ENCODE measurements at places on chromosomes 3 and 15.

- no peak for DNase-seq
Observed at GRCh38 chr3:39970982-39971381, 161.6 kb downstream of the MYRIP start.

DNA sequence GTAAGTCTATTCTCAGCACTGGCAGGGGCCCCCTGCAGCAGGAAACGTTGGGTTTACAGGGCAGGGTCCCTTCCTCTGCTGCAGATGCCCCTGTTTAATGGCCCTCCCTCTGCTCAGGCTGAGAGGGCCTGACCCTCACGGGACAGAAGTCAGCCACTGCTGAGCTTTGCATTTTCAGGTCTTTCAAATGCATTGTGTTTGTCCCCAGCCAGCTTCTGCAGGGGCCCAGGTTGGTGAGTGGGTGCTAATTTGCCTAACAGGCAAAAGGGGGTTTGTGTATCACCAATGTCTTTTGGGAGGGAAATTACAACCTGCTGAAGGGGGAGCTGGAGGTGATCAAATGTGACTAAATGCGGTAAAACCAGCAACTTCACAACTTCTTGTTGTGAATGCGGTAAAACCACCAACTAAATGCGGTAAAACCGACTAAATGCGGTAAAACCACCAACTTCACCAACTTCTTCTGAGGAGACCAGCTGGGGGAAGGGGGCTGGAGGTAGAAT is 44.8 kb upstream of the UBE2E1 start:
- DNase-seq = no peak

DNA sequence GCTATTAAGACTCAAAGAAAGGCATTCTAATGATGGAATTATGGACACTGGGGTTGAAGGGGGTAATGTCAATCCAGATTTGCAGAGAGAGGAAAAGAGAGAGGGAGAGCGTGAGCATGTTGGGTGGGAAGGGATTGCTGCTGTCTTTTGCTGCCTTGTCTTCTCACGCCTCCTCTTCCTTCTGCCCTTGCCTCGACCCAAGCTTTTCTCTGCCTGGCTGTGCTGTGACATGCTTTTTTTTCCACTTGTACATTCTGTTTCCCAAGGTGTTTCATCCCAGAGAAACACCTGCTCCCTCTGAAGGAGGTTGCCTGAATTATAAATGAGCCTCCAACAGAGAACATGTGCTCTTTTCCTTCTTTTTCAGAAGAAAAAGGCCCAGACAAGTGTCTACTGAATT is 80.3 kb downstream of the BDH1 start:
- no peak for DNase-seq

- no peak for DNase-seq
Observed at GRCh38 chr3:57019057-57019456, 41.4 kb upstream of the SPATA12 start.

GRCh38 chr3:31321620-31322019 is 211.1 kb upstream of the STT3B start:
- DNase-seq = no peak

DNA sequence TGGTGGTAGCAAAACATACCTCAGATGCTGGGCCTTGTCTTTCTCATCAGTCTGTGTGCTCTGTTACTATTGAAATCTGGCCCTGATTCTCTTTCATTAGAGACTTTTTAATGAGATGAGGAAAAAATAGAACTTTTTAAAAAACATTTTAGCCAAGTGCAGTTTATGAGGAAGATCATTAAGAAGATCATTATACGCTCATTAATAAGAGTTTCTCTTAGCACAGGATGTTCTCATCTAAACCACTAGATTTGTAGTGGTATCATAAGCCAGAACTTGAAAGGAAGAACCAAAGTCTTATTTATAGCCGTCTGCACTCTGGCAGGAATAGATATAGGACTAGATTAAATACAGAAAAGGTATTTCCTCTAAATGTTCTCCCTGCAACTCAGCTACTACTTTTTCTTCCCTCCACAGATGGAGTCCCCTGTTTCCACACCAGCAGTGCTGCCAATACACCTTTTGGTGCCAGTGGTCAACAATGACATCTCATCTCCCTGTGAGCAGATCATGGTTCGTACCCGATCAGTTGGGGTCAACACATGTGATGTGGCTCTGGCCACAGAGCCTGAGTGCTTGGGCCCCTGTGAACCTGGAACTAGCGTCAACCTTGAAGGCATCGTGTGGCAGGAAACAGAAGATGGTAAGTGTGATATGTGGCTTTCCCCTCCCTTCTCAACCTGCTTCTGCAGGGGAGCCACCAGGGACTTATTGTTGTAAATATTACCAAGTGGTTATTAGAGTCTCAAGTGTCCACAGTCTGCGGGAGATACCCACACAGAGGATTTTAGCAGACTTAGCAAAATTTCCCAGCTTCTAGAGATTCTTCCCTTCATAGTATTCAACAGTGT is 152.8 kb downstream of the RBPMS2 start:
- DNase-seq = no peak

DNA sequence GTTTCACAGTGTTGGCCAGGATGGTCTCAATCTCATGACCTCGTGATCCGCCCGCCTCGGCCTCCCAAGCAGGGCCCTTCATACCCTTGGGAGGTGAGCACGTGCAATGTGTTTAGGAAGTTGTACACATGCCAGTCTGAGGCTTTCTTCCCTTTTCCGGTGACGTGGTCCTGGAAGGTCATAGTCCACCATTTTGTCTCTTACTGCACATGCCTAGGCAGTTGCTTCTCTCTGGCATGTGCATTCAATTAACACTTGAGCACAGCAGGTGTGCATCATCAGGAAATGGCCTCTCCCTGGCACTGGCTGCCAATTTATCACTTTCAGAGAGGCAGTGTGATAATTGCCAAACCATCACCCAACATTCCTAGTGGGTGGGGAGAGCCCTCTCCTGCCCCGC is 21.7 kb upstream of the SELENOK start:
- no peak for DNase-seq

- DNase-seq = no peak
Observed at GRCh38 chr3:28726840-28727239, 378.2 kb upstream of the AZI2 start.

DNA sequence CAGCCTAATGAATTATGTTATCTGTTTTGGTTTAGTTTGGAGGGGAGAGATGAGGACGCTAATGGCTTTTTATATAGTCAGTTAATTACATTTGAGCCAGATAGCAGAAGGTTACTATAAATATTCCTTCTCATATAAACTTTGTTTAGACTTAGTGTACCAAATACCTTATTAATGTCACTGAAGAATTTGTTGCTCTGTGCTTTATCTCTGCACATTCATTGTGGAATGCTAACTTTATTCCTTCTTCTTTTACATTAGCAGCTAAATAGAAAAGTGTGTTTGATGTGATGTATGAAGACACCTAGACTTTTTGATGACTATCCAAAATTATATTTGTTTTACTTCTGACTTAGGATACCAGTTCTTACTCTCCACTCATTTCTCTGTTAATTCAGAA is 105.2 kb downstream of the EPHA3 start:
- peak; percentile 76 for DNase-seq

DNA sequence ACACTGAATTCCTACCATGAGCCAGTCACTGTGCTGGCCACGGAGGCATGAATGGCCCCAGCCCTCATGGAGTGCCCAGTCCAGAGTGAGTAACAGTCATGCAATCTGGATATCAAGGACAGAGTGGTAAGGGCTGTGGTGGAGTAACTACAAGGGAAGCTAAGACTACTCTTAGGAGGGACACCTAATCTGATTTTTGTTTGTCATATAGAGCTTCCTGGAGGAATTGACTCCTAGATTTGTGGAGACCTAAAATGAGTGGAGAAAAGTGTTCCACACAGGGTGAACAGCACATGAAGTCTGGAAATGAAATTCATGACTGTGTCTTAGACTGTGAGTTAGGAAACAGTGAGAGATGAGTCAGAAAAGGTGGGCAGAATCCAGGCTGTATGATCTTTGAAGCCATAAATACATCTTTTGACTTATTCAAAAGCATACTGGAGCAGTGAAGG is 219.9 kb downstream of the NFKBIZ start:
- no peak for DNase-seq
